Breast epithelium (tissue), 4 donors: ENCODE measurements at places on chromosomes 2 and 18.

DNA sequence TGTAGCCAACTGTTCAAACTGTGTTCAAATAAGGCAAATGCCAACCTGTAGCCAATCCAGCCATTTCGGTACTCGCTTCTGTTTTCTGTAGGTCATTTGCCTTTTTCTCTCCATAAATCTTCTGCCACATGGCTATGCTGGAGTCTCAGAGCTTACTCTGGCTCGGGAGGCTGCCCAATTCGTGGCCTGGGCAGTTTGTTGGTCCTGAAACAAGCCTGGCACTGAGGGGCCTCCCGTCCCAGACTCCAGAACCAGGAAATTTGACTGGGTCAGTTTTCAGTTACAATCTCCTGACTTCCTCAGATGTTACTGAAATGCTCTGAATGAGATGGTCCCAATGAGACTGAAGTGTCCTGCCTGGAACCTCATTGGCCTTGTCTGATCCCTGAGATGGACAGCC, 120.8 kb upstream of the NPAS2 start:
- DNase-seq = no peak

GRCh38 chr2:222306393-222307142, 7.8 kb upstream of the PAX3 start:
- no peak for DNase-seq

DNA sequence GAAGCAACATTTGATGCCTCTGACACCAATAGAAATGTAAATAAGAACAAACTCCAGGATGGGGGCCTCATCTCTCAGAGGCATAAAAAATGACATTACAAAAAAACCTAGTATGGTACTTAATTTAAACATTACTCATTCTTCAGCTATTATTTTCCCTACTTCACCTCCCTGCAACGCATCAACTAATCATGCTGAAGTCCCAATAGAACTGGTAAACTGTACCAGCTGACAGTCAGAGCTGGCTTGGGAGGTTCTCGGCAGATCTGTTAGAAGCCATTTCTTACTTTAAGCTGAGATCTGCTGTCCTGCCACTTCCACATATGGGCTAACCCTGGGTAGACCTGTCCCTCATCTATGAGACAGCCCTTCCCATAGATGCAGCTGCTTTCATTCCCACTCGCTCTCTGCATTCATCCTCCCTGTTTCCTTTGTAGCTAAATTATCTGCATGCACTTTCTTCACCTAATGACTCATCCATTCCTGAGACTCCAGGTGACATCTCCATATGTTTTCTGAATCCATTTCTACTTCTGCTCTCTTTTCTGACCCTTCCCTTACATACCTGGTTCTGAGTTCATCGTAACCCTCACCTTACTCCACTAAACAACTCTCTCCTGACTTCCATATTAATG, 108.1 kb downstream of the AOX1 start:
- DNase-seq = no peak

GRCh38 chr2:201654616-201655384, 11.5 kb upstream of the TMEM237 start:
- DNase-seq = no peak

DNA sequence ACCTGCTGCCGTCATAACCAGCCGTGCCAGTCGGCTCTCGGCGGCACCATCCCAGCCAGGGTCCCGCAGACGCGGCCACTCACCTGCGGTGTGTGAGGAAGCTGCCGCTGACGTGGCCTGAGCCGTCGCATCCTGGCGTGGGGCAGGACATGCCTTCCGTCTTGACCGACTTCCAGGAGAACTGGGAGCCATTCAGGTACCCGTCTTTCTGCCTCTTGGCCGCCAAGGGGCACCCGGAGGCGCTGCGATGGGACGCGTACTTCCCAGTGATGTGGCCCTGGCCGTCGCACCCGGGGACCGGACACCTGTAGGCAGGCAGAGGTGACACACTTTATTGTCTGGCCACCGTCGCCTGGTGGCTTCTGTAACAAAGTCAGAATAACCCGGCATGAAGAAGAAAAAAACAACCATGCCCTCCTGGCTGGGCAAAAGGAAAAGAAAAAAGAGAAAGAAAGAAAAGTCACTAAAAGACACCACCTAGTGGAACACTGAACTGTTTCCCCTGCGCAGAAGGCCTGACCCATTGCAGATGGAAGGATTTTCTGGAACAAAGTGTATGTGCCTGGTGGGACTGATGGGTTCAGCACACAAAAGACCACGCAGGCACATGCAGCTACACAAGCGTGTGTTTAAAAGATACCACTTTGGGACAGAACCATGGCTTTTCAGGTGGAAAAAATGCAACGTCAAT, 94.9 kb upstream of the PXDN start:
- DNase-seq = no peak
